ENCODE measurements at places on chromosomes 4 and X. TPM values are rescaled to one million over a fixed set of nuclear protein-coding genes. Genes with fewer than 3 reads are reported as not detected.

Gene RAI2
- total RNA-seq: 0.39 TPM

Gene ITIH6
- total RNA-seq: not detected

Gene TENM3
- total RNA-seq: not detected

Gene PHEX
- 3.0 TPM for total RNA-seq

Gene GPR50
- total RNA-seq: not detected

Gene EXOSC9
- total RNA-seq: 85.4 TPM

Gene C1QTNF7
- not detected for total RNA-seq

Gene TMEM271
- not detected for total RNA-seq

Gene LRPAP1
- total RNA-seq: 50.8 TPM

Gene HERC5
- total RNA-seq: 21.1 TPM

Gene TBC1D8B
- total RNA-seq: 0.82 TPM

Gene AKAP14
- not detected for total RNA-seq

Gene GAGE2A
- not detected for total RNA-seq

Gene FOXP3
- 20.0 TPM for total RNA-seq

Gene SPACA5
- not detected for total RNA-seq

Data from activated CD4-positive, alpha-beta T cell treated with anti-CD3 and anti-CD28 coated beads for 36 hours (primary cell).